Placental epithelial cell (primary cell): ENCODE measurements at places on chromosomes 5 and 9. TPM values are rescaled to one million over a fixed set of nuclear protein-coding genes. Genes with fewer than 3 reads are reported as not detected.

Gene CDH9
- total RNA-seq = not detected in 2 replicates

Gene RASGRF2
- under 0.01 and 0.76 TPM in 2 replicates for total RNA-seq

Gene PAM
- total RNA-seq = 194 and 278 TPM in 2 replicates

Gene SLC6A19
- total RNA-seq = not detected in 2 replicates

Gene FOCAD
- 40.0 and 63.5 TPM in 2 replicates for total RNA-seq

Gene GSN
- 682 and 744 TPM in 2 replicates for total RNA-seq

Gene TAF11L10
- 0.39 TPM in 1 of 2 replicates, not detected in the other for total RNA-seq

Gene C9
- not detected in 2 replicates for total RNA-seq

Gene PCDHGB7
- 1.8 and 7.5 TPM in 2 replicates for total RNA-seq

Gene SHOC1
- not detected in 2 replicates for total RNA-seq

Gene KIF4B
- under 0.01 TPM in 1 of 2 replicates, not detected in the other for total RNA-seq

Gene IL5
- total RNA-seq = not detected in 2 replicates

Gene GPSM1
- total RNA-seq = 23.6 and 29.0 TPM in 2 replicates

Gene MCTP1
- under 0.01 and 0.39 TPM in 2 replicates for total RNA-seq

Gene HTR1A
- total RNA-seq = not detected in 2 replicates

Gene FABP6
- not detected in 2 replicates for total RNA-seq

Gene TAF9
- total RNA-seq = 38.9 and 67.0 TPM in 2 replicates

Gene NPR3
- total RNA-seq = under 0.01 and 0.11 TPM in 2 replicates

Gene SYK
- total RNA-seq = under 0.01 and 0.33 TPM in 2 replicates

Gene TRPM3
- 0.39 and 0.43 TPM in 2 replicates for total RNA-seq

Gene EIF4E1B
- not detected in 2 replicates for total RNA-seq

Gene FRRS1L
- total RNA-seq = under 0.01 TPM in 1 of 2 replicates, not detected in the other

Gene TMEM203
- 34.5 and 35.0 TPM in 2 replicates for total RNA-seq

Gene LMNB1
- total RNA-seq = 18.1 and 21.4 TPM in 2 replicates

Gene CERT1
- 16.2 and 23.2 TPM in 2 replicates for total RNA-seq

Gene POLE3
- 30.6 and 39.4 TPM in 2 replicates for total RNA-seq

Gene GCNT1
- 37.3 and 92.3 TPM in 2 replicates for total RNA-seq

Gene PRRX2
- total RNA-seq = not detected in 2 replicates

Gene DMRT3
- not detected in 2 replicates for total RNA-seq

Gene DDX31
- 9.4 and 11.1 TPM in 2 replicates for total RNA-seq

Gene ERAP2
- total RNA-seq = 7.1 and 13.6 TPM in 2 replicates

Gene DOCK2
- total RNA-seq = 1.2 TPM in 1 of 2 replicates, not detected in the other

Gene SLC22A4
- total RNA-seq = 3.9 and 4.3 TPM in 2 replicates

Gene UGCG
- 11.8 and 33.4 TPM in 2 replicates for total RNA-seq

Gene IL13
- not detected in 2 replicates for total RNA-seq

Gene C1QTNF2
- total RNA-seq = 0.11 and 0.39 TPM in 2 replicates

Gene OTP
- not detected in 2 replicates for total RNA-seq

Gene RAB3C
- total RNA-seq = under 0.01 TPM in 1 of 2 replicates, not detected in the other

Gene IPPK
- total RNA-seq = 10.2 and 11.3 TPM in 2 replicates

Gene DRD1
- not detected in 2 replicates for total RNA-seq

Gene LOX
- total RNA-seq = 7.9 and 37.3 TPM in 2 replicates

Gene CTNND2
- total RNA-seq = under 0.01 TPM in 1 of 2 replicates, not detected in the other

Gene PCDHGB3
- total RNA-seq = 3.1 and 5.9 TPM in 2 replicates

Gene PDE6A
- total RNA-seq = 0.11 TPM in 1 of 2 replicates, not detected in the other

Gene STPG3
- total RNA-seq = not detected in 2 replicates

Gene HAPLN1
- not detected in 2 replicates for total RNA-seq

Gene POLR3G
- total RNA-seq = 1.2 and 8.8 TPM in 2 replicates

Gene ACSL6
- total RNA-seq = 0.33 and 0.39 TPM in 2 replicates

Gene ITGA2
- total RNA-seq = 3.5 and 39.6 TPM in 2 replicates

Gene ALDH1A1
- total RNA-seq = 0.79 TPM in 1 of 2 replicates, not detected in the other

Gene GRIA1
- not detected in 2 replicates for total RNA-seq
